ENCODE measurements at places on chromosomes 3 and 15. TPM values are rescaled to one million over a fixed set of nuclear protein-coding genes. Genes with fewer than 3 reads are reported as not detected.

DNA sequence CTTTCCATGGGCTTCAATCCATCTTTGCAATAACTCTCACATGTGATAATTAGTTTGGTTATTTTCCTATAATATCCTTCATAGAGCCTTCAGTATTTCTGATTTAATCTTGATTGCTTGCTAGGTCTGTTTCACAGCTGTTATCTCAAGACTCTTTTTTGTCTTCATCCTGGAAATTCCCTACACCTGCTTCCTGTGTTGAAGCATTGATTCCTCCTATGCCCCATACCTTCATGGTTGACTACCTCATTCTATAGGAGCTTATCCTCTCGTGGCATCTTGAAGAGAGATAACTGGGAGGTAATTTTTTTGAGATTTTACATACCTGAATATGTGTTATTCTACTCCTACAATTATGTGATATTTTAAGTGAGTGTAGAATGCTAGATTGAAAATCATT lies 26.7 kb downstream of the PIK3CA start:
- no peaks in the 10 kb centered on the region for H3K27me3 ChIP-seq
- peaks cover 14% of the 10 kb centered on the region for H3K4me1 ChIP-seq
- no peaks in the 10 kb centered on the region for H3K36me3 ChIP-seq
- no peak overlapping the region for H3K27ac ChIP-seq
- no peak for DNase-seq

DNA sequence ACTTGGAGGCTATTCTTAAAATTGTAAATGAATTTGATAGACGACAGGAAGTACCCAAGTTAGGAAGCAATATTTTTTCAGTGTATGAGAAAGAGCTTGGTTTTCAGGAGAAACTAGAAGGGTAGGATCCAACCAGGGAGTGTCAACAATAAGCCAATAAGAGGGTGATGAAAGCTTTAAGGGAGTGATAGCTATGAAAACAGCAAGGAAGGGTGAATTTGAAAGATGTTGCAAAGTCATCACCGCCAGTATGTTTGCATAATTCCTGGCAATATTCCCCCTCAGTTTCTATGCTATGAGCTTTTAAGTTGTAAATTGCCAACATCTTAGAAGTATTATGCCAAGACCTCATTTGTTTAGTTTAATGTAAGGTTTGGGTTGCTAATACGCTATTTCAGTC lies 11.8 kb upstream of the CSTA start:
- H3K4me3 ChIP-seq: no peak overlapping the region
- no peak for DNase-seq
- H3K36me3 ChIP-seq: no peaks in the 10 kb centered on the region

DNA sequence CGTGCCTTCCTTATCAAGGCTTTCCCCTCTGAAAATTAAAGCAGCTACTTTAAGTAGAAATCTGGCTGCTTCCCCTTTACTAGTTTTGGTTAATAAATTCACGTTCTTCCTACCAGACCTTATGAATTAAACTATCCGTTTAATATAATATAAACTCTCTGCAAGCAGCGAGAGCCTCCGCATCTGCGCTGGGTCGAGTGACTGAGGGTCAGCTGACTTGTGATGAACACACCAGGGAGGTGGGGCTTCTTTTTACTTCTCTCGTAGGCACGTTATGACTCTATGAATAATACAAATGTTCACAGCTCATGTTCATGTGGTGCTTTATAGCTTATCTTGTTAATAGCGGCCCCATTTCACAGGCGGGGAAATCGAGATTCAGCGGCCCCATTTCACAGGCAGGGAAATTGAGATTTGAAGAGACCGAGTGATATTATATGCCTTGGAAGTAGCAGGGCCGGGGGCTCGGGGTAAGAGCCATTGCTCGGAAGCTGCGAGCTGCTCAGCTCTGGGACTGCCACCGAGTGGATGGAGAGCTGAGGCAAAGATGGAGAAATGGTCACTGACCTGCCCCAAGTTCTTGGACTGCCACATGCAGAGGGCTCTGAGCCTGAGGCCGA lies 8.3 kb downstream of the MUC4 start:
- DNase-seq: peak; percentile 81
- H3K27me3 ChIP-seq: no peaks in the 10 kb centered on the region
- H3K4me1 ChIP-seq: peaks cover 40% of the 10 kb centered on the region
- H3K36me3 ChIP-seq: no peaks in the 10 kb centered on the region
- H3K27ac ChIP-seq: peak overlapping the region; percentile 86

GRCh38 chr3:124774327-124774718 lies 44.1 kb downstream of the UMPS start:
- no peak for DNase-seq
- peaks cover 34% of the 10 kb centered on the region for H3K4me1 ChIP-seq
- no peak overlapping the region for H3K27ac ChIP-seq
- no peaks in the 10 kb centered on the region for H3K27me3 ChIP-seq
- H3K4me3 ChIP-seq: no peak overlapping the region
- no peaks in the 10 kb centered on the region for H3K36me3 ChIP-seq

GRCh38 chr15:76823890-76824289 lies 81.2 kb downstream of the SCAPER start:
- no peak overlapping the region for H3K27ac ChIP-seq
- no peak for DNase-seq
- no peak overlapping the region for H3K4me3 ChIP-seq
- H3K27me3 ChIP-seq: no peaks in the 10 kb centered on the region
- H3K4me1 ChIP-seq: no peaks in the 10 kb centered on the region
- no peaks in the 10 kb centered on the region for H3K36me3 ChIP-seq

DNA sequence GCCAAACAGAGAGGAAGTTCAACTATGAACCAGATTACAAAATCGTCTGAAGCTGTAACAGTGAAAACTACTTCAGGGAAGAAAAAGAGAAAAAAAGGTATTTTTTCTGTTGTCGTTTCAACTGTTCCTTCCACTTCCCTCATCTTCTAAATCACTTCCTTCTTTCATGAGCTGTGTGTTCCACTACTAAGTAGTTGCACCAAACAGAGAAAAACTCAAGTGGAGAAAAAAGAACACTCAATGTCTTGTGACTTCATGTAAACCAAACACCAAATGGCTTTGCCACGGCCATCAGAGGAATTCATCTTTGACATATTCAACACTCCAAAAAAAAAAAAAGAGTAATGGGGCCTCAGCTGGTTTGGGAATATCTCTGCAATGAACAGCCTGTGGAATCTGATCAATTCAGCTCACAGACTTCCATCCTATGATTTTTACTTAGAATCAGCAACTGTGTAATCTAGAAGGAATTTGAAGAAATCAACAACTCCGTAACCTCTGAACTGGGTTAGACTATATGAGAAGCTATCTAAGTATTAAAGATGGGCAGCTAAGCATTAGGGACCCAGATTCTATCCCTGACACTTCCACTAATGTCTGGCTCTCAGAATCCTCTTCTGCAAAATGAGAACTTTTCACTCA lies 47.5 kb upstream of the RNF7 start:
- H3K36me3 ChIP-seq: no peaks in the 10 kb centered on the region
- H3K4me3 ChIP-seq: no peak overlapping the region
- peaks cover 5% of the 10 kb centered on the region for H3K4me1 ChIP-seq
- H3K27me3 ChIP-seq: no peaks in the 10 kb centered on the region
- DNase-seq: no peak
- H3K27ac ChIP-seq: no peak overlapping the region

- H3K27me3 ChIP-seq: no peaks in the 10 kb centered on the region
- H3K27ac ChIP-seq: no peak overlapping the region
- no peaks in the 10 kb centered on the region for H3K4me1 ChIP-seq
- no peak for DNase-seq
- no peaks in the 10 kb centered on the region for H3K36me3 ChIP-seq
Measured at GRCh38 chr3:174697310-174697709, 161.8 kb upstream of the NAALADL2 start.

DNA sequence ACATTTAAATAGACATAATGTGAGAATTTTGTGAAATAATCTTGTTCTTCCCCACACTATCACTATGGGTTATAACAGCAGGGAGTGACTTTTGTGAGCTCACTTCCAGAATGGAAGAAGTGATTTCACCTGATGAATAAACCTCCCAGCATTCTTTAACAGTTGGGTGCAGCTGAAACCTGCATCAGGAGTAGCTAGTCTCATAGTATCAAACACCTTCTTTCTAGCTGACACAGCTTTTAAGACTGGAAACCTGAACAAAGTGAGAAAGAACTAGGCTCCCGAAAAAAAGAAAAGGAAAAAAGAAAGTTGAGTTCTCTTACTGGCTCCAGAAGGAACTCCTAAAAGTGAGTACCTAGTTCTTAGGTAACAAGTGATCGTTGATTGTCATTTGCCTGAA lies 61.1 kb upstream of the UNC13C start:
- no peaks in the 10 kb centered on the region for H3K27me3 ChIP-seq
- H3K4me1 ChIP-seq: no peaks in the 10 kb centered on the region
- H3K4me3 ChIP-seq: no peak overlapping the region
- no peaks in the 10 kb centered on the region for H3K36me3 ChIP-seq
- no peak overlapping the region for H3K27ac ChIP-seq
- no peak for DNase-seq

DNA sequence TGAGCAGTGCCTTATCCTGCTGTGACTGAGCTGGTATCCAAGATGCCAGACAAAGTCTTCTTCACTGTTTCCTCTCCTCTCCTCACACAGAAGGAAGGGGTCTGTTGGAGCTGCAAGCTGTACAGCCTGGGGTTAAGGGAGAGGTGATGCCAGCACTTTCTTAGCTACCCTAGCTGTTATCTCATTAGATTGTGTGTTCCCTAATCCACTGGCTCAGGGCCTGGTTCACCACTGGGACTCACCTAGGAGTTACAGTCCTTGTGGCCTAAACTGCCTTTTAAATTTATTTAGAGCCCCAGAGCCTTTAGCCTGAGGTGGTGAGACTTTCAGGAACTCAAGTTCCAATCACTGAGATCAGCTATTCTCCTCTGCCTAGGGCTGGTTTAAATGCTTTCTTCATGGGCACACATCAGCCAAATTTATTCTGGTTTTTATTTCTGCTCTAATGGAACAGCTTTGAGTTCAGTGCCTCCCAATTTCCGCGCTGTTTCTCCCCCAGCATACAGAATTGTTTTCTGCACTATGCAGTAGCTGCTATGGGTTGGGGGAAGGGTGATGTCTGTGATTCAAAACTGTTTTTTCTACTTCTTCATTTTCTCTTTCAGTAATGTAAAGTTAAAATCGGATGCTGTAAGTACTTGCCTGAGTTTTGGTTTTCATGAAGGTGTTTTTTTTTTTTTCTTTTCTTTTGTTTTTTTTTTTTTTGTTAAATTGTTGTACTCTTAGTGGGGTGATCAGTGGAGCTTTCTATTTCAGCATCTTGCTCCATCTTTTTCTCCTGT lies 198.8 kb downstream of the DOCK3 start:
- H3K4me1 ChIP-seq: no peaks in the 10 kb centered on the region
- DNase-seq: no peak
- no peak overlapping the region for H3K4me3 ChIP-seq
- no peaks in the 10 kb centered on the region for H3K27me3 ChIP-seq
- no peaks in the 10 kb centered on the region for H3K36me3 ChIP-seq
- H3K27ac ChIP-seq: no peak overlapping the region

PLSCR4 gene
- 89.1 TPM for total RNA-seq

AGBL1 gene
- total RNA-seq: 0.37 TPM

CYFIP1 gene
- total RNA-seq: 112 TPM

C3orf22 gene
- total RNA-seq: 61.4 TPM

SV2B gene
- total RNA-seq: 1.7 TPM

Data from testis (tissue), 5 donors.